ENCODE measurements at places on chromosomes 3 and 15. TPM values are rescaled to one million over a fixed set of nuclear protein-coding genes. Genes with fewer than 3 reads are reported as not detected.
A peak's percentile ranks its signal among the peaks of the same experiment; 100 is the strongest.

The CORO2B gene
- total RNA-seq, result 0.27 TPM

The GJD2 gene
- not detected for total RNA-seq

The PLSCR5 gene
- total RNA-seq, result not detected

The GASK1A gene
- total RNA-seq, result 0.18 TPM

The SCG5 gene
- total RNA-seq, result 0.53 TPM

- DNase-seq, result no peak
- no peaks in the 10 kb centered on the region for H3K4me1 ChIP-seq
- no peak overlapping the region for H3K27ac ChIP-seq
These were observed 22.3 kb downstream of the CFAP161 start for GRCh38 chr15:81156324-81156723.

DNA sequence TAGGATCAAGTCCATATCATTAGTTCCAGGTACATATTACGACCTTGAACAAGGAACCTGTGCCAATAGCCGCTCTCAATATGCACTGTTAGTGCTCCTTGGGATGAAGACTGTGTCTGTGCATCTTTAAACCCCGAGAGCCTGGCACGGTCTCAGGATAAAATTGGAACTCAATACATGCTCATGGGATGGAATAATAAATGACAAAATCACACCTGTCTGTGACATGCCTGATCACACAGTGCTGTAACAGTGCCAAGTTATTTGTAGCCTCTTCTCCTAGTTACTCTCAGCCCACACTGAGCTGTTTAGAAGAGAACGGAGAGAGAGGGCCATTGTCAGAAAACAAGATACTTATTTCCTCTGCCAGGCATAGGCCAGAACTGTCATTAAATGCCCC lies 82.2 kb downstream of the SSR3 start:
- H3K27me3 ChIP-seq, result peaks cover 2% of the 10 kb centered on the region
- no peak overlapping the region for H3K4me3 ChIP-seq
- no peak overlapping the region for H3K27ac ChIP-seq
- H3K4me1 ChIP-seq, result no peaks in the 10 kb centered on the region

DNA sequence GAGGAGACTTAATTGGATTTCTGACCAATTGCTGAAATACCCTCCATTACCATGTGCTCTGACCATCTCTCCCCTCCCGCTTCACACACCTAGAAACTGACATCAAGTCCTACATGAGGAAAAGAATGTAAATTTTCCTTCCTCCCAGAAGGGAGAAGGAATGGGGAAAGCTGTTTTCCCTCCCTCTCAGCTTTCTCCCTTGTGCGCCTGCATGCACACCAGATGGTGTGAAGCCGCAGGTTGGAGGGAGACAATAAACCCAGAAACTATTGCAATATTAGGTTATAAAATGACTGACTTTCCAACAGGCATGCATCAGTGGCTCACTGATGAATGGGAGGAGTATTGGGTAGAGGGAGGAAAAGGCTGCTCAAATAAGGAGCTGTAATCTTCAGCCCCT lies 50.9 kb downstream of the MB21D2 start:
- peaks cover 34% of the 10 kb centered on the region for H3K4me1 ChIP-seq
- H3K4me3 ChIP-seq, result no peak overlapping the region
- no peaks in the 10 kb centered on the region for H3K27me3 ChIP-seq
- no peak for DNase-seq
- 0 out of 2 replicates have a peak overlapping the region, but pooled peaks have one; percentile 36 for H3K27ac ChIP-seq
- H3K36me3 ChIP-seq, result no peaks in the 10 kb centered on the region

- H3K4me1 ChIP-seq, result no peaks in the 10 kb centered on the region
- DNase-seq, result no peak
- no peaks in the 10 kb centered on the region for H3K27me3 ChIP-seq
- no peak overlapping the region for H3K27ac ChIP-seq
- H3K4me3 ChIP-seq, result no peak overlapping the region
These were observed 52.0 kb downstream of the LPP start for GRCh38 chr3:188205992-188206416.

DNA sequence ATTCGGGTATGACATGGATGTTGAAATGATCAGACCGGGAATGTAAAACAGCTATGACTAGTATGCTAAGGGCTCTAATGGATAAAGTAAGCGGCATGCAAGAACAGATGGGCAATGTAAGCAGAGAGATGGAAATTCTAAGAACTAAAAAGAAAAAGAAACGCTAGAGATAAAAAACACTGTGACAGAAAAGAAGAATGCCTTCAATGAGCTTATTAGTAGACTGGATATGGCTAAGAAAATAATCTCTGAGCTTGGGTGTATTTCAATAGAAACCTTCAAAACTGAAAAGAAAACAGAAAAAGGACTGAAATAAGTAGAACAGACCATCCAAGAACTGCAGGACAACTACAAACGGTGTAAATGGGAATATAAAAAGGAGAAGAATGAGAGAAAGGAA lies 101.2 kb downstream of the HES1 start:
- H3K4me3 ChIP-seq, result no peak overlapping the region
- H3K27ac ChIP-seq, result no peak overlapping the region
- DNase-seq, result no peak
- H3K4me1 ChIP-seq, result no peaks in the 10 kb centered on the region
- no peaks in the 10 kb centered on the region for H3K36me3 ChIP-seq

GRCh38 chr3:113035387-113035982 lies 44.7 kb downstream of the GTPBP8 start:
- no peak overlapping the region for H3K4me3 ChIP-seq
- no peak for DNase-seq
- no peaks in the 10 kb centered on the region for H3K36me3 ChIP-seq
- H3K27me3 ChIP-seq, result no peaks in the 10 kb centered on the region

GRCh38 chr3:134074001-134074789 lies 44.5 kb upstream of the SLCO2A1 start:
- no peaks in the 10 kb centered on the region for H3K27me3 ChIP-seq
- H3K4me1 ChIP-seq, result no peaks in the 10 kb centered on the region

GRCh38 chr3:50260942-50261441 lies 8.0 kb upstream of the SEMA3B start:
- H3K27ac ChIP-seq, result no peak overlapping the region
- H3K4me3 ChIP-seq, result peak overlapping the region; percentile 72
- DNase-seq, result no peak
- H3K4me1 ChIP-seq, result peaks cover 14% of the 10 kb centered on the region

DNA sequence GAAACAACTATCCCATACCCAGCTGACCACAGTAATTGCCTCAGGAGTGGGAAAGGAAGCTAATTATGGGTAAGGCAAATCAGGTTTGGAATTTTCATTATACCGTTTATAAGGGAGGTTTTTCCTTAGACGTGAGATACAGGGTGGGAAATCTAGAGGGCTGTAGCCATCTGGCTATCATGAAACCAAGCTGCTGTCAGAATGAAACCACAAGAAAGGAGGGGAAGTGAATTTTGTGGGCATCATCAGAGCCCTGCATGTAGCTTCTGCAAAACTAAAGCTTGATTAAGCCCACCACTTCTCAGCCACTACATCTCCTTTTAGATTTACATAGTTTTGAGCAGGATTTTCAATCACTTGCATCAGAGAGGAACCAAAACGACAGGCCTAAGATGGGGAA lies 893.5 kb downstream of the TUSC7 start:
- H3K27ac ChIP-seq, result no peak overlapping the region
- no peaks in the 10 kb centered on the region for H3K27me3 ChIP-seq
- no peak for DNase-seq
- H3K36me3 ChIP-seq, result no peaks in the 10 kb centered on the region
- H3K4me1 ChIP-seq, result peaks cover 7% of the 10 kb centered on the region

- H3K27ac ChIP-seq, result no peak overlapping the region
- no peak overlapping the region for H3K4me3 ChIP-seq
- no peaks in the 10 kb centered on the region for H3K36me3 ChIP-seq
- DNase-seq, result no peak
These were observed 62.5 kb upstream of the C15orf61 start for GRCh38 chr15:67458331-67459029.

GRCh38 chr15:56428821-56429458 lies 36.0 kb downstream of the MNS1 start:
- H3K4me3 ChIP-seq, result no peak overlapping the region
- DNase-seq, result peak; percentile 7
- no peaks in the 10 kb centered on the region for H3K4me1 ChIP-seq
- no peak overlapping the region for H3K27ac ChIP-seq
- H3K36me3 ChIP-seq, result peaks cover 9% of the 10 kb centered on the region
- H3K27me3 ChIP-seq, result no peaks in the 10 kb centered on the region

DNA sequence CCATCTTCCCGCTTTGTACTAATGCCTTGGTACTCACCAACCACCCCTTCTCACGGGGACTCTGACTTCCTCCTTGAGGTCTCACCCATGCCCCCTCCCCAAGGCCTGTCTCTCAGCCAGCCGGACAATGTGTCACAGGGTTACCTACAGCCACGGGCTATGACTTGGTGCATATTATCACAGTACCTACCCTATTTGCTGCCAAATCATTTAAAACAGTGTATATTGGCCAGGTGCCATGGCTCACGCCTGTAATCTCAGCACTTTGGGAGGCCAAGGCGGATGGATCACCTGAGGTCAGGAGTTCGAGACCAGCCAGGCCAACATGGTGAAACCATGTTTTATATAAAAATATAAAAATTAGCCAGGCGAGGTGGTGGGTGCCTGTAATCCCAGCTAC lies 93.4 kb upstream of the TBL1XR1 start:
- H3K4me1 ChIP-seq, result no peaks in the 10 kb centered on the region
- DNase-seq, result no peak

GRCh38 chr15:85925649-85926237 lies 131.0 kb upstream of the KLHL25 start:
- H3K36me3 ChIP-seq, result no peaks in the 10 kb centered on the region
- H3K27ac ChIP-seq, result no peak overlapping the region
- no peaks in the 10 kb centered on the region for H3K4me1 ChIP-seq
- DNase-seq, result no peak

- no peak for DNase-seq
- H3K27me3 ChIP-seq, result peaks cover 6% of the 10 kb centered on the region
- no peaks in the 10 kb centered on the region for H3K4me1 ChIP-seq
- no peaks in the 10 kb centered on the region for H3K36me3 ChIP-seq
These were observed 46.2 kb downstream of the RORA start for GRCh38 chr15:61182946-61183345.

GRCh38 chr3:176946202-176946601 lies 251.1 kb downstream of the TBL1XR1 start:
- no peak overlapping the region for H3K4me3 ChIP-seq
- no peaks in the 10 kb centered on the region for H3K36me3 ChIP-seq
- no peaks in the 10 kb centered on the region for H3K27me3 ChIP-seq
- H3K27ac ChIP-seq, result no peak overlapping the region
- DNase-seq, result no peak

DNA sequence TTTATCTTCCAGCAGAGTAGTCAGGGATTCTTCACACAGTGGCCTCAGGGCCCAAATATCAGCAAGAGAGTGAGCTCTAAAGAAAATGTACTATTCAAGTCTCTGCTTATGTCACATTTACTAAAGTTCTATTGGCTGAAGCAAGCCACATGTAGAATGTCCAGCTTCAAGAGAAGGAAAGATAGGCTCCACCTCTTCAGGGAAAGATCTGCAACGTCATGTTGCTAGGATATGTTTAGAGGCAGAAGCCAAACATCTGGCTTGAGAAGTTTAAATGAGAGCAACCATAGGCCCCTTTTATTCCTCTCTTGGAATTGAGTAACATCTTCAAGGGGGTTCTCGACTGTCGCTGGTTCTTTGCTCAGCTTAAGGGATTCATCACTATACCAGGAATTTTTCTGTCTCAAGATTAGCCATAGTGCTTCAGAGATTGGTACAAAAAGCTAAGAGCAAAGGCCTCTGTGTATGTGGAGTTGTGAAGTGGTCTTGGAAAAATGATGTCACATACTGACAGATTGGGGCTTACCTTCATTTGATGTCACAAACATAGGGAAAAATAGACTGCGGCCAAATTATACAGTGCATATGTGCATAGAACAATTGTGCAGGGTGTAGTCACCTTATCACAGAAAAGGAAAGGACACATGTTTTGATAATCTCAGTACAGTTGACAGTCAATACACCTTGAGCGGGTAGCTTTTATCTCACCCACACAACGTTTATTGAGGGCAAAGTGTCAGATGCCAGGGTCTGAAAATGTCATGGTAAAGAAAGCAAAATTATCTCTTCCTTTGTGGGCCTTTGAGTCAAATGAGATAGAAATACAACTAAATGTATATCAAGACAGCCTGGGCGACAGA lies 11.3 kb upstream of the THRB start:
- no peaks in the 10 kb centered on the region for H3K27me3 ChIP-seq
- DNase-seq, result no peak
- peaks cover 8% of the 10 kb centered on the region for H3K4me1 ChIP-seq
- no peak overlapping the region for H3K4me3 ChIP-seq

DNA sequence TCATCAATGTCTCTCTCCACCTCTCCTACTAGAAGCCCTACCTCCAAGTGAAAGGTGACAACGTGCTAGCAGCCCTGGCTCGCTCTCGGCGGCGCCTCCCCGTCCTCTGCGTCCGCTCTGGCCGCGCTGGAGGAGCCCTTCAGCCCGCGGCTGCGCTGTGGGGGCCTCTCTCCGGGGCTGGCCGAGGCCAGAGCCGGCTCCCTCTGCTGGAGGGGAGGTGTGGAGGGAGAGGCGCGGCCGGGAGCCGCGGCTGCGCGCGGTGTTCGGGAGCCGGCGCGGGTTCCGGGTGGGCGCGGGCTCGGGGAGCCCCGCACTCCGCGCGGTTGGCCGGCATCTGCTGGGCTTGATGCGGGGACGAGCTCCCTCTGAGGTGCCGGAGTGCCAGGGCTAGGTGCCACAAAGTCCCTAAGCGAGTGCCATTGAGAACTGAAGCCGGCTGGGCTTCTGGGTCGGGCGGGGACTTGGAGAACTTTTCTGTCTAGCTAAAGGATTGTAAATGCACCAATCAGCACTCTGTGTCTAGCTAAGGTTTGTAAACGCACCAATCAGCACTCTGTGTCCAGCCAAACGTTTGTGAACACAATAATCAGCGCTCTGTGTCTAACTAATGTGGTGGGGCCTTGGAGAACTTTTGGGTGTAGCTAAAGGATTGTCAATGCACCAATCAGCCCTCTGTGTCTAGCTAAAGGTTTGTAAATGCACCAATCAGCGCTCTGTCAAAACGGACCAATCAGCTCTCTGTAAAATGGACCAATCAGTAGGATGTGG lies 84.8 kb upstream of the ARRDC4 start:
- no peaks in the 10 kb centered on the region for H3K27me3 ChIP-seq
- no peak overlapping the region for H3K27ac ChIP-seq
- no peaks in the 10 kb centered on the region for H3K36me3 ChIP-seq

DNA sequence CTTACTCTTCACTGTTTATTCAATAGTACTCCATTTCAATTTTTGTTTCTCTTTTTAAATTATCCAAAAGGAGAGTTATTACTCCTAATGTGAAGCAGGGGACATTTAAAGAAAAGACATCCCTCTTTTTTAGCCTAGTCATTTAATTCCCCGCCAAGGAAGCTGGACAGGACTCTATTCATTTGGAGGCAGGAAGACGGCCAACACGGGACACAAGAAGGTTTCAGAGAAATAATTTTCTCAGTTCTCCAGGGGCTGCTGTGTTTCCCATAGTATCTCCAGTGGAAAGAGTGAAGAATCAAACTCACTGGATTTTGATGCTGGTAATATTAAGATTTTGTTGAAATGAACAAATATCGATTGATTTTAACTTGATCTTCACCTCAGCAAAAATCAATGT lies 833.7 kb downstream of the ROBO2 start:
- H3K36me3 ChIP-seq, result no peaks in the 10 kb centered on the region
- no peak overlapping the region for H3K27ac ChIP-seq
- no peak overlapping the region for H3K4me3 ChIP-seq
- DNase-seq, result no peak

GRCh38 chr3:178084938-178085816 lies 451.1 kb upstream of the KCNMB2 start:
- H3K27ac ChIP-seq, result no peak overlapping the region
- DNase-seq, result no peak
- no peak overlapping the region for H3K4me3 ChIP-seq
- no peaks in the 10 kb centered on the region for H3K36me3 ChIP-seq
- H3K27me3 ChIP-seq, result no peaks in the 10 kb centered on the region

Data from GM12878 (cell line).